Kidney (tissue), 22 donors: ENCODE measurements at places on chromosomes 7 and 10. TPM values are rescaled to one million over a fixed set of nuclear protein-coding genes. Genes with fewer than 3 reads are reported as not detected.

TSPAN15 gene
- 28.2 TPM for polyA plus RNA-seq

AIFM2 gene
- polyA plus RNA-seq, result 14.8 TPM

SLC18A3 gene
- not detected for polyA plus RNA-seq

ANKRD61 gene
- polyA plus RNA-seq, result not detected

RAB19 gene
- 0.82 TPM for polyA plus RNA-seq

ECHDC3 gene
- 132 TPM for polyA plus RNA-seq

EPDR1 gene
- 25.2 TPM for polyA plus RNA-seq

AGAP6 gene
- 5.2 TPM for polyA plus RNA-seq

TYW1B gene
- 3.2 TPM for polyA plus RNA-seq

RET gene
- 1.1 TPM for polyA plus RNA-seq

IL15RA gene
- polyA plus RNA-seq, result 6.8 TPM

KIAA1217 gene
- 10.4 TPM for polyA plus RNA-seq

CCAR1 gene
- 45.2 TPM for polyA plus RNA-seq
